ENCODE measurements at places on chromosomes 3 and 15.

DNA sequence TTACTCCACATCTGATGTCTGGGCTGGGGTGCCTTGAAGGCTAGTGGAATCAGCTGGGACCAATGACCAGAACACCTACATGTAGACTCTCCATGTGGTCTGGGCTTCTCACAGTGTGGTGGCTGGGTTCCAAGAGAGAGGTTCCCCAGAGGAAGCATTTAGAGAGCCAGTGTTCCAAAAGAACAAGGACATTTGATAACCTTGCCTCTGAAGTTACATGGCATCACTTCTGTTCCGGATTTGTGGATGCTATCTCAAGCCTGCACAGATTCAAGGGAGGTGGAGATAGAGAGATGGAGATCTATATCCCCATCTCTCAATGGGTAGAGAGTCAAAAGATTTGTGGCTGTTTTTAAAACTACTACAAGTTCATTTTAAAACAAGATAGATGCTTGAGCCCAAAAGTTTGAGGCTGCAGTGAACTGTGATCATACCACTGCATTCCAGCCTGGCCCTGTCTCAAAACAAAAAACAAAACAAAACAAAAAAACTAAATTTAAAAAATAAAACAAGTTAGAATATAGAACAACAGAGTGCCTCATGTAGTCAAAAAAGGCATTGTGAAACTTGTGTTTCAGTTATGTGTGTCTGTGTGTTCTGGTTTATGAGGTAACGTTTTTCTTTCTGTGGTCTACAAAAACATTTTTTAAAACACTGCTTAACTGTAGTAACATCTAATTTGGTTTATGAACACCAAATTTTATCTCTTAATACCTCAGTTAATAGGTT, 44.8 kb downstream of the PDE8A start:
- DNase-seq, result peak; percentile 32

DNA sequence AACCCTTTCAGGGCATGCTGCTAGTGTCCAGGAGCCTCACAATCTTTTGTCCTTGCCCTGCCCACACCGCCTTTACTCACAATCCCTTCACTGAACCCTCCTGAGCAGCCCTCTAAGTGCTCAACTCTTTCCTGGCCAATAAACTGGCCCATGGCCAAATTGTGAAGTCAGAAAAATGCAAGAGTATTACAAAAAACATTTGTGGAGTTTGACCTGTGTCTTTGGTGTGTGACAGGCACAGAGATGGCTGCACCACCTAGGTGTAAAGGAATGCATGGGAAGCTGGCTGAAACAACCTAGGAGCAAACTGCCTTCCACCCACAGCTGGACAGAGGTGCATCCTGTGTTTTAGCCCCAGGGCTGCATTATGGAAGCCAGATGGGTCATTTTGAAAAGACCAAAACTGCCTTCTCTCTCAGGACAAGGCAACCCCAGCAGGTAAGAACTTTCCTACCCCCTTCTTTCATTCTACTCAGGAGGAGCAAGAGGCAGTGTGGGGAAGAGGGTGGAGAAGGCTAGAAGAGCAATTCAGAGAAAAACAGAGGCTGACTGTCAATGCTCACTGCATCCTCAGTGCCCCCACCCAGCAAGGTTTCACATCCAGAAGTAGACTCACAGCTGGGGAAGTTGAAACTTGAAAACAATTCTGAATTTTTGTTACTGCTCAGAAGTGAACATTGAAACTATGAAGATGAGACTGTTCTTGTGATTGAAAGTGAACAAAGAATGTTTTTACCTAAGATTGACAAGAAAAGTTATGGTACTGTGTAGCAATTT, 78.6 kb downstream of the TRIM42 start:
- no peak for DNase-seq

DNA sequence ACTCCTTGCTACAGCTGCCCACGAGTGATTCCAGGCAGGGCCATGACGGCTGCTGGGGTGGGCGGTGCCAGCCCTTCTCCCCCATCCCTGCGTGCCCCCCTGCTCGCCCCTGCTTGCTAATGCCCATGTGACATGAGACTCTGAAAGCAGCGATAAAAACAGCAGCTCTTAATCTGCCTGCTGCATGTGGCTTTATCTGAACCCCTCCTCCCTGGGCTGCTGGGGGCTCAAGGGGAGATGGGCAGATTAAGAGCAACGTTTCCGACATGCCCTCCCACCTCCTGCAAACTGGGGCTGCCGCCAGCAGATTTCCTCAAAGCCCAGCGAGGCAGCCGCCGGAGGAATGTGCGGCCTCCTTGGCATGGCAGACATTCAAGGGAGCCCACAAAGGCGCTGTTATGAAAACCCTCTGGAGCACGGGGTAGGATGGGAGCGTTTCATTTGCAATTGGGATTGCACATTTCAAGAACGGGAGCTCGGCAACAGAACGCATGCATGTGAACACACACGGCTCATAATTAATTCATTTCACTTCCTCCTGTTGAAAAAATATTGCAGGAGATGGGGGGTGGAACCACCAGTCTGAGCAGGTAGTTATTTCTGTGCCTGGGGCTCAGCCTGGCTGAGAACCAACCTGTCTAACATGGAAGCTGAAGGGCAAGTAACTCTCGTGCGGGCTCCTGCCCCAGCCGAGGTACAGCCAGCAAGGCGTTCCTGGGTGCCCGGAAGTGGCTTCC, 504.2 kb upstream of the PROK2 start:
- DNase-seq, result peak; percentile 96

GRCh38 chr15:99076555-99077308, 28.1 kb upstream of the SYNM start:
- DNase-seq, result peak; percentile 69

DNA sequence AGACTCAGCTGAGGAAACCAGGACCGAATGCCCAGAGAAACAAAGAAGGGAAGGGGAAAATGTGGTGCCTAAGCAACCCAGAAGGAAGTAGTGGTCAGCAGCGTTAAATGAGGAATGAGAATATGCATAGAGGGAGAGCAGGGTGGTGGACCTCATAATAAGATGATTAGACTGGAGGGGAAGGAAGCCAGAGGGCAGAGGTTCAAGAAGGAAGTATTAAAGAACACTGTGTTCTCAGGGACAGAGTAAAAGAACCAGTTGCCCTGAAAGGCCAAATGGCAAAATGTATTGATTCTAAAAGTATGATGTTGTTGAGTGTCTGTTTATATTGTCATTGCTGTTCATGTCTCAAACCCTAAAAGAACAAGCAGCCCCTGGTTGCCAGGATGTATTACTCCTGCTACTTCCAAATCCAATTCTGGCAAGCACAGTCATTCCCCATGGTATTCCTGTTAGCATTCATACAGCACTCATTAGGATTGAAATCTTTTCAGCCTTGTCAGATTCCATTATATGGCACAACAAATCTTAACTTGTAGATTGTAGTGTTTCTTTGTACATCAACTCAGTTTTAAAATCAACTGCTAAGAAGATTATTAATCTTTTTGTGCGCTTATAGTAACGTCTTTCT, 23.4 kb downstream of the P2RY1 start:
- no peak for DNase-seq

DNA sequence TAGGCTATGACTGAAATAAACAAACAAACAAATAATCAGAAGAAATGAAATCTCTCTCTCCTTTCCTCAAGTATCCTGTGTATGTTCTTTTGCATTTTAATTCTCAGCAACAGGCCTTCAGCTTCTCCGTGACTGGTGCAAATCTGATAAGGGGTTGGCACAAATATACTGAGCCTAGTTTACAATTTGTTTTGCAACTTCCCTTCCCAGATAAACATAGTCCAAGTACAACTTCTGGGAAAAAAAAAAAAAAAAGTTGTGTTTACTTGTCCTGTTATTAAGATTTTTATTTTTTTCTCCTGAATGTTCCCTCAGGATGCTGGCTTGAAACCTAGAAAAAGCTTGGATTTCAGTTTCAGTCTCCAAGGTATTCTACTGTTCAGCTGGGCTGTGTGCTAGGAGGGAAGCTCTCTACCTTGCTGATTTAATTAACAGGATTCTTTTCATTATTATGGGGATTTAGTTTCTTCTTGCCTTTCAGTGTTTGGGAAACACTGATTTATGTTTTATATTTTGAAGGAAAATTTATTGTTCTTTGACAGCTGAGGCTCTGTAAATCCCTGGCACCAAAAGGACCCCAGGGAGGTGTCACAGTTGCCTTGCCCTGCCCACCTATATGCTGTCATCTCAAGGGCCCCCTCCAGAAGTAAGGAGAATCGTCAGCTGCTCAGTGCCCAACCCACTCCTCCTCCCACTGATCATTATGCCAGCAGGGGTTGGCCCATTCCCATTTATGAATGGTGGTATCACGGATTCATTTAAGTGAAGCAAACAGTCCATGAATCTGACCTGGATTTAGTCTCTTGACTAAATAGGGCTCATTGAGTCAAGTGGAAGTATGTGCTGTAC, 185.2 kb downstream of the MEIS2 start:
- DNase-seq, result peak; percentile 97

DNA sequence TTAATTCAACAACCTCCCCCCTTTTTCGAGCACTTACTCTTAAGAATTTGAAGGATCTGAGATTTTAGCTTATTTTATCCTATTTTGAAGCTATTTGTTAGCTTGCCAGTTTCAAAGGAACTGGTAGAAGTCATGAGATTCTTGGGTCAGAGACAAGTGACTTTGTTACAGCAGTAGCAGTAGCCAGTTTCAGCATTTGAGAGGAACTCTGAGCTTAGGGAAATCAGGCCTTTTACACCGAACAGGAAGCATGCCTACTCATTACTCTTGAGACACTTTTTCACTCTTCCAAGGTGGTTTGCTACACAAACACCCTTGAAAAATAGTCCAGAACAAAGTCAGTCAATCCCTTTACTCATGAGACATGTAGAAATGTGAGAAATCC, 24.5 kb upstream of the TM4SF1 start:
- DNase-seq, result peak; percentile 53

DNA sequence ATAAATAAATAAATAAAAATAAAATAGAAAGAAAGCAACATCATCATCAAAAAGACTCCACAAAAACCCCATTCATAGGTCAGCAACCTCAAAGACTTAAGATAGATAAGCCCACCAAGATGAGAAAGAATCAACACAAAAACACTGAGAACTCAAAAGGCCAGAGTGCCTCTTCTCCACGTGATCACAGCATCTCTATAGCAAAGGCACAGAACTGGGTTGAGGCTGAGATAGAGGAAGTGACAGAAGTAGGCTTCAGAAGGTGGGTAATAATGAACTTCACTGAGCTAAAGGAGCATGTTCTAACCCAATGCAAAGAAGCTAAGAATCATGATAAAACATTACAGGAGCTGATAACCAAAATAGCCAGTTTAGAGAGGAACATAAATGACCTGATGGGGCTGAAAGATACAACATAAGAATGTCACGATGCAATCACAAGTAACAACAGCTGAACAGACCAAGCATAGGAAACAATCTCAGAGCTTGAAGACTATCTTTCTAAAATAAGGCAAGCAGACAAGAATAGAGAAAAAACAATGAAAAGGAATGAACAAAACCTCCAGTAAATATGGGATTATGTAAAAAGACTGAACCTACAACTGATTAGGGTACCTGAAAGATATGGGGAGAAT, 26.4 kb downstream of the GNB5 start:
- no peak for DNase-seq

DNA sequence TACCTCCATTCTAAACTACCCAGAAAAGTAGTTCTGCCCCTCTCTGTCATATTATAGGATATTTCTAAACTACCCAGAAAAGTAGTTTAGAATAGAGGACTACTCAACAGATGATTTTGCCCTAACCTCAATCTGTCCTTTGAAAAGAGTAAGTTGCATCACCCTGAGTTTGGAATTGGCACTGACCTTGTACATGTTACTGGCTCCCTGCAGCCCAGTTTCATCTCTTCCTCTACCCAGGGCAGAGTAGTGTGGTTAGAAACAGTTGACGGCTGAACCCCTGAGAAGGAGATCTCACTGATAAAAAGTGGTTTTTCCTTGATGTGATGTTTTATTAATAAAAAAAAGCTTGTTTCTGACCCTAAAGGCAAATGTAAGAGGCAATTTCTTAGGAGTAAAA, 340.5 kb upstream of the NECTIN3 start:
- DNase-seq, result peak; percentile 45

Measured in amniotic epithelial cell (primary cell).